ENCODE measurements at places on chromosomes 2 and 18.

- no peak for DNase-seq
These were observed 9.9 kb downstream of the ALPK2 start for GRCh38 chr18:58618822-58619595.

- no peak for DNase-seq
These were observed 786.0 kb upstream of the SLC39A10 start for GRCh38 chr2:194870974-194871535.

GRCh38 chr18:4672162-4672561 lies 217.1 kb upstream of the DLGAP1 start:
- DNase-seq = no peak

DNA sequence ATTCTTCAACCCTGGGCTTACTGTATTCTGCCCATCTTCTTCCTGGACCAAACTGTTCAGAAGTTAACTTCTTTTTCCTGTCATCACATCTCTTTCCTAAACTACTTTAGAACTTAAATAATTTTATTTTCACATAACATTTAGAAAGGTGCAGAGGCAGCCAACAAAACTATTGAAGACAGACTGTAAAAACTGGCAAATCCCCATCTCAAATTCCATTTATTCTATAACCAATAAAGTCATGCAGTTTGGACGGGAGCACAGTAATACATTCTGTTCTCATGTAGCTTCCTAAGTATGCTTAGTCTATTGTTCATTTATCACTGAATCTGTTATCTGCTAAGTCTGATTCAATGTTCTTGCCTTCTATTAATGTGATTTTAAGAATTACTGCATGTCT lies 99.1 kb downstream of the SMAD2 start:
- no peak for DNase-seq

DNA sequence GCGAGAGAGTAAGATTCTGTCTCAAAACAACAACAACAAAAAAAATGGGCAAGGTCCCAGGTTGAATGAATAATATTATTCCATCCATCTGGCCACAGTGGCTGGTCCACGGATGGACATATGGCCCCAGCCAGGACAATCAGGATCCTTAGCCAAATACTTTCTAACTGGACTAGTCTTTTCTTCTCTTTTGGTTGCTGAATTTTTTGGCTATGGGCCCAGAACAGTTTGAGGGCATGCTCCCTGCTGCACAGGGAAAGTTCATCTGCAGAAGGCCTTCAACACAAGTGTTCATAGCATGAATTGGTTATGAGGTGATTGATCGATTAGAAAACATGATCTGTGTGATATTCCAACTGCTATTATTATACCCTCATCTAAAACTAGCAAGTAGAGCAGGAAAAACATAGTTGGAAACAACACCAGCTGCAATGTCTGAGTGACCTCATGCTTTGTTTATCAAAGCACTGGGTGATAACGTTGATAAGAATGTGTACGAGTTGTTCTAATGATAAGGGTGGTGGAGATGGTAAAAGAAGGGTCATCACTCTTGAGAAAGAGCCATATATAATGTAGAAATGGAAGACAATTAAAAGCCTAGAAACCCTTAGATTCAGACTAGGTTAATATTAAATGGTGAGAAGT lies 47.8 kb upstream of the RNF103 start:
- peak; percentile 22 for DNase-seq

DNA sequence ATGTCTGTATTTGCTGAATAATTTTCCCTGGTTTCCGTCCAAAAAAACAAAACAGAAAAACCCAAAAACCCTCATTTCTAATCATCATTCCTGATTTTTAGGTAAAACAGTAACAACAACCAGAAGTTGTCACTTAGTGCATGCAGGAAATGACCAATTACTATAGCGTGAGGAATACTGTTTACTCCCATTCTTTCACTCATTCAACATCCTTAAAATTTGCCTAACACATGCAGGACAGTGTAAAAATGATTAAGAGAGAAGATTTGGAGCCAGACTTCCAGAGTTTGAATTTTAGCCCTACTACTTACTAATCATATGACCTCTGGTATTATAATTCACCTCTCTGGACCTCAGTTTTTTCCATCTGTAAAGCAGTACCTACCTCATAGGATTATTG lies 83.1 kb downstream of the FIGN start:
- no peak for DNase-seq

- DNase-seq = no peak
These were observed 503.0 kb upstream of the MYT1L start for GRCh38 chr2:2834105-2834504.

- no peak for DNase-seq
These were observed 334.6 kb upstream of the SLC14A2 start for GRCh38 chr18:45280481-45281276.

- DNase-seq = no peak
These were observed 49.3 kb upstream of the RBBP8 start for GRCh38 chr18:22883827-22884226.

Measured in glomerular endothelial cell (primary cell).